Cortex of kidney (tissue), 1 donor: ENCODE measurements at places on chromosomes 11 and 22.

DNA sequence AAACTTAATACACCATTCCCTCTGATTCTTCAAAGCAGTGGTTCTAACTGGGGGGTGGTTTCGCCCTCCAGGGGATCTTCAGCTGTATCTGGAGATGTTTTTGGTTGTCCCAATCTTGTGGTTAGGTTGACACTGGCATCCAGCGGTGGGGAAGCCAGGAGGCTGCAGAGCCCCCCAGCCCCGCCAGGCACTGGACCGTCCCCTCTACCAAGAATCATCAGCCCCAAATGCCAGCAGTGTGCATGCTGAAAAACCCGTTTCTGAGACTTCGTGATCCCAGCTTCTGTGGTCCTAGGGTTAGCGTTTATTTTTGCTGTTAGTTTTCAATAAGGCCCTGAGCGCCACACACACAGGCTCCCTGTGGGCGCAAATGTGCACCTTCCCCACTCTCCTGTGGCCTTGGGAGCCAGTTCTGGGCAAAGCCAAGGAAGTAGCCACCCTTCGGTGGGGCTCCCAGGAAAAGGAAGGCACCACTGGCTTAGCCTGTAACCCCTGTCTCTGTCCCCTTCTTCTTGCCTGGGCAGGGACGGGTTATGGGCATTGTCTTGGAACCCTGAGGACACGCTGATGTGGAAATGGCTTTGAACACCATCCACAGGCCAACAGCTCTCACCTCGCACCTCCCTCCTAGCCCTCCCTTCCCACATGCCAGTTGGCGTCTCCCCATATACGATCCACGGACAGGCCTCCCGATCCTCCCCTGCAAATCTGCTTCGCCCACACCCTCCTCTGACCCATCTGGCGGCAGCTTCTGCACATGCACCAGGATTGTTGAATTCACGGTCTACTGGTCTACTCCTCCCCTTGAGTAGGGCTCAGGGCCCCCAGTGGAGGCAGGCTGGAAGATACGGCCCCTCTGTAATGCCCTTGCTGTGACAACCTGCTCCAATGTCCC lies 71.4 kb upstream of the CCND1 start:
- DNase-seq: no peak

GRCh38 chr11:14905104-14906033 lies 13.3 kb upstream of the CYP2R1 start:
- DNase-seq: no peak

DNA sequence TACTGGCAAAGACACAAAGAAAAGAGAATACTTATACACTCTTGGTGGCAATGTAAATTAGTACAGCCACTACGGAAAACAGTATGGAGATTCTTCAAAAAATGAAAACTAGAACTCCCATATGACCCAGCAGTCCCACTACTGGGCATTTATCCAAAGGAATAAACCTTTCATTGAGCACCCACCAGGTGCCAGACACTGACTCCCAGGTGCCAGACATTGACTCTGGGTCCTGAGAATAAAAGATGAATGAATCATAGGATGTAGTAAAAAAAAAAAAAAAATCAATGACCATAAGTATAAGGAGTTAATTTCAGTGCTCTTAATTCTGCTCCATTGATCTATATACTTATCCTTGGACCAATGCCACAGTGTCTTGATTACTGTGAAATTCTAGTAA lies 28.2 kb downstream of the HEPHL1 start:
- DNase-seq: no peak

GRCh38 chr11:58923300-58923788 lies 15.9 kb upstream of the GLYATL1 start:
- DNase-seq: no peak

DNA sequence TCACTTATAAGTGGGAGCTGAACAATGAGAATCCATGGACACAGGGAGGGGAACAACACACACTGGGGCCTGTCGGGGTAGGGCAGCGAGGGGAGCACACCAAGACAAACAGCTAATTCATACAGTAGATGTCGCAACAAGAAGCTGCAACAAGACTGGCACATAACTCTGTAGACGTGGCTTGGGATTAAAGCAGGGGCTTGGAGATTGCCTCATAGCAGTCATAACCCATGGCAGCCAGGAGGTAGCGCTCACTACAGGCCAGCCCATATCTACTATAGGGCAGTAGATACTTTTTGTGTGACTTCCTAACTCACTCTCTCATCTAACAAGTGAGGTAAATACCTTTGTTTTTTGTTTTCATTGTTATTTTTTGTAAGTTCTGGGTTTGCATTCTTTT lies 1.7 kb upstream of the OR9G4 start:
- DNase-seq: no peak

DNA sequence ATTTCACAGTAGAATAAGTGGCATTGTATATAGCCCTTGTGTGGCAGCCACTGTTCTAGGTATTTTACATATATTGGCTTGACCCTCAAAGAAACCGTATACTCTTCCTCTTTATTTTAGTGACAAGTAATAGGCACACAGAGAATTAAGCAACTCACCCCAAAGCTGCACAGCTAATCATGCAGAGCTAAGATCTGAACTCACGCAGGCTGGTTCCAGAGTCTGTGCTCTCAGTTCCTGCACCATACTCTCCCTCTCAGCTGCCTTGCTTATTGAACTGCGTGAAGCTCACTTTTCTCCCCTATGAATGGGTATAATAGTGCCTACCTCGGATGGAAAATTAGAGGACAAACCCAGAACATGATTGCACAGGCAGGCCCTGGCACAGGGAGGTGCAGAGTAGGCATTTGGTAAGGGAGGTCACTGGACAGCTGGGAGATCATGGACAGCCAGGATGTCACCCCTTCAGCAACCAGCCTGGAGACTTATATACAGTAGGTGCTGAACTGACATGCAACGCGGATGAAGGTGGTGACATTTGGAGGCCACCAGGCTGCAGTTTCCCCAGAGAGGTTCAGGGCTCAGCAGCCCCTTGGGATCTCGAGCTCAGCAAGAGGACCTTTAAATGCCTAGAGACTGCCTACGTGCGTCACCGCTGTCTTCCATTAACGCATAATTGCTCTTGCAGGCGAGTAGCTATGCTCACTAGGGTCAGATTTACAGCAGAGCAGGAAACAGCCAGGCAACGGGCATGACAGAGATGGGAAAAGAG lies 78.4 kb upstream of the TP53I11 start:
- no peak for DNase-seq

- no peak for DNase-seq
Observed at GRCh38 chr11:117796872-117797529, at the start of gene DSCAML1. DSCAML1 (minus strand) TSS chr11:117797216; CDS start chr11:117797079, 137 bp downstream.

DNA sequence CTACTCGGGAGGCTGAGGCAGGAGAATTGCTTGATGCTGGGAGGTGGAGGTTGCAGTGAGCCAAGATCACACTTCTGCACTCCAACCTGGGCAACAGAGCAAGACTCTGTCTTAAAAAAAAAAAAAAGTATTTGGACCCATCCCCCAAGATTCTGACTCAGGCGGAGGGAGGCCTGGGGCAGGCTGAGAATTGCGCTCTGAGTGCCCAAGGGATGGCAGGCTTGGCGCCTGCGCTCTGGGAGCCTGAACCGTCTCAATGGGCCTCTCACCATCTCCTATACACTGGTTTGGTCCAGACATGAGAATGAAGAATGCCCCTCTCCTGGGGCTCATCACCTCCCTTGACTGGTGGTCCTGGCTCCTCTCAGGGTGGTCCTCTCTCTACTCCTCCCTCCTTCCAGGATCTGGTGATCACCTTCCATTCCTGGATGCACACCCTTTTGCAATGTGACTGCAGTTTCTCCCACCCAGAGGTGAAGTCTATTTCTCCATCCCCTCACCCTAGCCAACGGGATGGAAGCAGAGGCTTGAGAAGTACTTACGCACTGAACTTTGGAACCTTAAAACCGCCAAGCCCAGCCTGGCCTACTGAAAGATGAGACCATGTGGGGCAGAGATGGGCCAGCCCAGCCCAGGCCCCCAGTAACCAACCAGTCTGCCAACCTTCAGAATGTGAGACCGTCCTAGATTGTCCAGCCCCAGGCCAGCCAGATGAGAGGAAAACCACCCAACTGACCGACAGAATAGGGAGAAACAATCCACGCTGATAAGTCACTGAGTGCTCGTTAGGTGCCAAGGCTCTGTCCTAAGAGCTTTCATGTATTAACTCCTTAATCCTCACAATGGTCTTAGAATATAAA lies 4.9 kb downstream of the POLR3H start:
- DNase-seq: no peak

DNA sequence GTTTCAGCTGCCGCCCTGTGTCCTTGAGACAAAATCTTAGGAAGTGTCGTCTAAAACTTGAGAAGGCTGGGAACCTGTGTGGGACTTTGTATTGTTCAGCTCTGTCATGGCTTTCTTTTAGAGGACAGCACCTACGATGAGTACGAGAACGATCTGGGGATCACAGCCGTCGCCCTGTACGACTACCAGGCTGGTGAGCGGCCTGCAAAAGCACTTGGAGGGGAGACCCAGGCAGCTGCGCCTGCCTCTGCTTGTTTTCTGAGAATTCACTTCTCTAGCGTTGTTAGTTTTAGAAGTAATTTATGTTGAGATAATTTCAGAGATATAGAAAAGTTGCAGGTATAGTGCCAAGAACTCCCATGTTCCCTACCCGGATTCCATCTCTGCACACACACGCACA lies 35.2 kb downstream of the CTTN start:
- no peak for DNase-seq

- DNase-seq: no peak
Observed at GRCh38 chr11:133659538-133660201, 127.4 kb upstream of the OPCML start.

- no peak for DNase-seq
Observed at GRCh38 chr11:15742626-15743519, 613.5 kb downstream of the SOX6 start.

DNA sequence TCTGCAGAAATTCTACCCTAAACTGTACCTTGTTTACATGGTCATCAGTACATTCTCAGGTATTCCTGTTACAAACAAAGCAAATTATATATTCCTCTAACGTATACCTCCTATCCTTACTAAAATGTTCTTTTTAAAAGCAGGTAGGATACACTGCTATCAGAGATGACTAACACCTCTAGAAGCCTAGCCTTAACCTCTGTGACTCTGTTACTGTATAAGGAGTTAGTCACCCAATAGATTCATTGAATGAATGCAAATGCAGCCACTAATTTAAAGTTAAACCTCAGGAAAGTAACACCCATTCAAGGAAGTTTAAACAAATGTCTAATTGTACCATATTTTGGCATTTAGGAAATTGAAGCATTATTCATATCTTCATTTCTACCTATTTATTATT lies 82.2 kb downstream of the FCHSD2 start:
- DNase-seq: no peak

DNA sequence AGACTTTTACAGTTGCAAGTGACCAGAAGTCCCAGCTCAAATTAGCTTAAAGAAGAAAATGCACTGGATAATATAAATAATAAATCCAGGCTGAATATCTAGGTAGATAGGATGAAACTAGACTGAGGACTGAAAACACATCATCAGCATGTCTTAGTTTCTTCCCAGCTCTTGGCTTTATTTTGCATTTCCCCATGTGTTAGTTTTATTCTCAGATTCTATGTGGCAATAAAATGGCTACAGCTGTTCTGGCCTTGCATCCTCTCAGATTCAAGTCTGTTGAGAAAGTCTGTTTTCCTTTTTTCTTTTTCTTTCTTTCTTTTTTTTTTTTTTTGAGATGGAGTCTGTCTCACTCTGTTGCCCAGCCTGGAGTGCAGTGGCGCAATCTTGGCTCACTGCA lies 22.6 kb upstream of the CAT start:
- no peak for DNase-seq

DNA sequence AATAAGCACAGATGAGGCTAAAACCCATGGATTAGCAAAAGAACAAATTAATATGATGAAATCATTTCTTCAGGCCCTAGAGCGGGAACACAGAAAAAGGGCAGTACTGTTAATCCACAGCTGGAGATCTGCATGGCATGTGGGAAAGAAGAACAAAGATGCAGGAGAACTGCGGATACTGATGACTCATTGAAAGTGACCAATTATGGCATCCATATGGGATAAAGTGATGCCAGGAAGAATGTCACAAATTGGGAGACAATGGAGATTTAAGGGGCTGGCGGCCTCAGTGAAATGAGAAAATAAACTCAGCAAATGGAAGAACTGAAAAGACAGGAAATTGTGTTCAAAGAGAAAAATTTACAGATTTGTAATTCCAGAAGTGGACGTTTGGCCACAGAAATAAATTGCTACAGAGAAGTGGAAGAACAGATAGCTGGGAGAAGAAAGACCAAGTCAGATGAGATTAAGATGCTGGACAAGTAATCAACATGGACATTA lies 39.4 kb downstream of the SIK3 start:
- no peak for DNase-seq

DNA sequence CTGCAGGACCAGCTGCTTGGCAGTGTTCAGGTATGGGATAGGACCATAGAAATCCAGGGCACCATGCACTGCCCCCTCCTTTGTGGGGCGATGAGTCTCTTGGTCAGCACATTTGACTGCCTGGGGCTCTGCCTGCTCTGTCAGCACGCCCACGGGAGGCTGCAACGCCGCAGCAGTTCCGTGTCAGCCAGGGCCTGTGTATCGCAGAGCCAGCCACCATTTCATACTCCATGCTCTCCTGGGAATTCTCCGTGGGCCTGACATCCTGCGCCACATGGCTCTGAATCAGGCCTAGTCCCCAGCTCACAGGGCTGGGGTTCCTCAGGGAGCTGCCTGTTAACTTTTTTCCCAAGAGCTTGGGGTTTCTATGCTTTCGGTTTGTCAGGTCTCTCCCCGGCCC lies 16.9 kb upstream of the RELT start:
- no peak for DNase-seq

DNA sequence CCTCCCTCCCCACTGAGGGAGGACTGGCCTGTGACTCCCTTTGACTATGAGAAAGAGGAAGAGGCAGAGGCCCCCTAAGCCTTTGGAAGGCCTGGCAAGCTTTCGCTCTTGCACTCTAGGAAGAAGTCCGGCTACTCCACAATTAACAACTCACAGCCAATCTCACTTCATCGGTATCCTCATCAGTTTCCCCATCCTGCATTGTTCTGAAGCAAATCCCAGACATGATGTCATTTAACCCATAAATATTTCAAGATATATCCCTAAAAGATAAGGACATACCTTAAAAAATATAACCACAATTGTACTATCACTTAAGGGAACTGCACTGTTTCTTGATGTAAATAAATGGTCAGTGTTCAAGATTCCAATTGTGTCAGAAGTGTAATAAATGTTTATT lies 63.1 kb downstream of the CWC15 start:
- no peak for DNase-seq

- DNase-seq: no peak
Observed at GRCh38 chr11:133337951-133338418, 194.3 kb downstream of the OPCML start.

DNA sequence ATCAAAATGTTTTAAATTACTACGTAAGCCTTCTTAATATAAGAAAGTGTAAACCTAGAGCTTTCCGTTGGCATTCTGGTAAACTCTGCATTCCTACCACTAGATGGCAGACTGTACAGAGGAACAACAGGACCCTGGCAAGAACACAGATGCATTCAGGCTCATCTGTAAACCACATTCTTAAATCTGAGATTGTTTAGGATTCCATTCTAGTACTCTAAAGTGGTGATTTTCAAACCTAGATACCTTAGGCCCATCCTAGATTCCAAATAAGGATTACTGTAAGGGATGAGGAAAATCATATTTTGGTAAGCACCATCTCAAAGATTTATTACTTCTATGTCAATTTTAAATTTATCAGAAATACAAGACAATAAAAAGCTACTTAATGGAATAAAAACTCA lies 26.9 kb downstream of the PICALM start:
- no peak for DNase-seq

GRCh38 chr11:110830747-110831146 lies 118.5 kb upstream of the ARHGAP20 start:
- DNase-seq: no peak
